Kidney (tissue), 22 donors: ENCODE measurements at places on chromosomes 4 and X. TPM values are rescaled to one million over a fixed set of nuclear protein-coding genes. Genes with fewer than 3 reads are reported as not detected.

Gene PFKFB1
- polyA plus RNA-seq: 1.1 TPM

Gene NDST3
- 0.22 TPM for polyA plus RNA-seq

Gene RHOXF2B
- not detected for polyA plus RNA-seq

DNA sequence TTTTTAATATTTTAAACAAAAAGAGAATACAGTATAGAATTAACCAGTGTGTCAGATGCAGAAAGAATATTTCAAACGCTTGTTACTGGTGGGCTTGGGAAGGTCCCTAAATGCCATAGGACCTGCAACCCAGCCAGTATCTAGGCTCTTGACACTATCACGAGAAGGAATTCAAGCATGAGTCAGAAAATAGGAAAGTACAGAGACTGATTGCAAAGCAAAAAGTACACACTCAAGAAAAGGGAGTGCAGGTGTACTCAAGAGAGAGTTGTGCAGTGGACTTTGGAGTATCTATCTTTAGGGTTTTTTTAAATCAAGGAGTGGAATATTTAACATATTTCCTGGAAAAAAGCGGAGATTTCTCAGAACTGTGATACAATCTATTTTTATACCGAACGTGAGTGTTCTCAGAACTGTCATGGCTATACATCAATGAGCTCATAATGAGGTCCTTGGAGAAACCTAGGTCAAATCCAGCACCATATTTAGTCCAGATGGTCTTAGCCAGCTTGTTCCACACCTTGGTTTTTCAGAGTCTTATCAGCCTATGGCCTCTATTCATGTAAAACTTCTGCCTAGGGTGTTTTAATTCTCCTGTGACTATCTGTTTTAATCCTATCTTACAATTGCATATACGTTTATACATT is 291.8 kb upstream of the FAT4 start:
- no peak for DNase-seq

DNA sequence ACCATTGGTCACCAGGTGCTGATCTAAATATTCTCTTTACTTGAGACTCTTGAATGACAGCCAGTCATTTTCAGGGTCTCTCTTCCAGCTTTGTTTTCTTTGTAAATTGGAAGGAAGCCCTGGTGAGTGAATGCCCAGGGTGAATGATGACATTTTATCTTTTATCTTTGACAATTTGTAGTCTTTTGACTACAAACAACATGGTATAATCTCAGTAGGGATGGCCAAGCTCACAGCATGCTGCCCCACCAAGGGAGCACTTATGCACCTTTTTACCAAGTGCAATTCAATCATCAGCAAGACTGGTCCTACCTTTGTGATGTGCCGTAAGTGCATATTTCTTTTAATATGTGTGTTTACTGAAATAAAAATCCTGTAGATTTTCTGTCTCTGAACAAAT is 5.7 kb downstream of the AFM start:
- DNase-seq: no peak

DNA sequence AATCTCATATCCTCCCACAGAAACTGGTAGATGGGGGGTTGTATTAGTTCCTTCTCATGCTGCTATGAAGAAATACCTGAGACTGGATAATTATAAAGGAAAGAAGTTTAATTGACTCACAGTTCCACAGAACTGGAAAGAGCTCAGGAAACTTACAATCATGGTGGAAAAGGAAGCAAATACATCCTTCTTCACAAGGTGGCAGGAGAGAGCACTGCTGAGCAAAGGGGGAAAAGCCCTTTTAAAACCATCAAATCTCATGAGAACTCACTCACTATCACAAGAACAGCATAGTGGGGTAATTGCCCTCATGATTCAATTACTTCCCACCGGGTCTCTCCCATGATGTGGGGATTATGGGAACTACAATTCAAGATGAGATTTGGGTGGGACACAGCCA is 250.5 kb upstream of the GPRIN3 start:
- no peak for DNase-seq

- DNase-seq: peak; percentile 61
These were observed 253.2 kb upstream of the RASGEF1B start for GRCh38 chr4:81724925-81725329.

DNA sequence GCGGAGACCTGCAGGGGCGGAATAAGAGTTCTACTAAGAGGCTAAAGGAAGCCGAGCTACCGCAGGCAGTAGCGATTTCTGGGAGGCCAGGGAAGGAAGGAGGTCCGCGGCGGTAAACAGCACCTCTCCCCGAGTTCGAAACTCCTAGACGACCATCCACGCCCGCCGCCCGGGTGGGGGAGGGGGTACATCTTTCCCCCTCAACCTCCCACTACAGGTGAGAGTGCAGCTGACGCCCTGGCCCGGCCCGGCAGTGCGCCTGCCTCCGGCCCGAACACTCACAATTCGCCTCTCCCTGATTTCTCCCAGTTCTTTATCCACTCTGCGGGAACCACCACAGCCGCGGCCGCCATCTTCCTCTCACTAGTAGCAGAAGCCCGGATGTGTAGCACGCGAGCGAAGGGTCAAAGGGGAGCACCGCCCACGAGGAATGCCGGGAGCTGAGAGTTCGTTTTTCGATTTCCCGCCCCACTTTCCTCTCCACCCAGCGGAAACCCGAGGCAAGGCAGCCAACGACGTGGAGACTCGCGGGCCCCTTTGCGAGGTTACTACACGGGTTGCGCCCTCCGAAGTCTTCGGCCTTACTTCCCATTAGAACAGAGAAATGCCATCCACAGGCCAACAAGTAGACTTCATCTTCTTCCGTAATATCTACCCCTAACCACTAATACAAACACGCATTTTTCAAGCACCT is at the start of gene THOC2:
TSS of gene THOC2 (minus strand) at position 383 of the 694 bp plus-strand sequence. CDS start at position 353, 30 bp downstream.
- DNase-seq: peak; percentile 90

- no peak for DNase-seq
These were observed 114.9 kb downstream of the EFHC2 start for GRCh38 chrX:44228621-44229020.

GRCh38 chr4:154314248-154314647 is 177.4 kb downstream of the DCHS2 start:
- peak; percentile 74 for DNase-seq

- DNase-seq: no peak
These were observed 75.3 kb downstream of the HMGB2 start for GRCh38 chr4:173258866-173259265.

- no peak for DNase-seq
These were observed 52.4 kb downstream of the MAPK10 start for GRCh38 chr4:86307432-86307831.
